ENCODE measurements at places on chromosomes 4 and X.

DNA sequence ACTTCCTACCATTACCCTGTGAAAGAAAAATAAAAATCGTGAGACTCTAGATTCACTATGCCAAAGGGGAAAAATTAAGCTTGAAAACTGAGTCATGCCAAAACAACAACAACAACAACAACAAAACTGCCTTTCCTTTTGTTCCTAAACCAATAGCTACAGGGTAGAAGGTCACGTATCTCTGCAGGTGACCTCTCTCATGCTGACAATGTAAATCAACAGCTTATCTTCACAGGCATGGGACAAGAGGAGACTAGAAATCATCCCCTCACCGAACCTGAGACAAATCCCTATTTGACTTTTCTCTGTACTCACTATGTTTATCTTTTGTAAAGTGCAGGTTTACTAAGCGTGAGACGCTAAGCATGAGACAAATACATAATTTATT, 20.5 kb upstream of the AADAT start:
- no peak for DNase-seq

- DNase-seq: no peak
Observed at GRCh38 chr4:26050671-26051070, 136.7 kb downstream of the SMIM20 start.

GRCh38 chr4:113919145-113919544, 60.3 kb downstream of the ARSJ start:
- DNase-seq: no peak

DNA sequence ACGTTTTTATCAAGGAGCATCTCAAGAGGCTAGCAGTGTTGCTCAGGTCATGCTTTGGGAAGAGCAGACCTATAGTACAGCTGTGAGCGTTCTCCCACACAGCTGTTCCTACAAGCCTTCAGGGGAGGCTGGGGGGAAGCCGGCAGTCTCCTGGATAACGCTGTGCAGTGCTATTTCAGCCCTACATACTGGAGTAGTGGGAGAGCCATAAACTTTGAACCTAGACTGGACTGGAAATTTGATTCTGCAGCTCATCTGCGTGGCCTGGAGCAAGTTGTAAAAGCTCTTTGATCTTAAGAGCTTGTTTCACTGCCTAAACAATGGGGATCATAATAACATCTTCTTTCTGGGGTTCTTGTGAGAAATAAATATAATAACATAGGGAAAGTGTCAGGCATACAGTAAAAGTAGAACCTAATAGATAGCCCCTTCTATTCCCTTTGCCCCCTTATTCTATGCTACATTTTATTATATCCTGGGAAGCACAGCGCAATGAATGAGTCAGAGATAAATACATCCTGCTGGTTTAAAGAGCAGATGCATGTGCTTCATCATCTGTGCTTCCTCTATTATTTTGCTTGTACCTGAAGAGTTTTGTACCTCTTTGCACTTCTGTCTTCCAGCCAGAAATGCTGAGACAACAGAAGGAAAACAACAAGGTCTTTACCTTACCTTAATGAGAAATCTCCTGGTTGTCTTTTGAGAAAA, 14.7 kb upstream of the AMBN start:
- DNase-seq: no peak

GRCh38 chr4:18075823-18076433, 54.4 kb upstream of the LCORL start:
- peak; percentile 34 for DNase-seq

DNA sequence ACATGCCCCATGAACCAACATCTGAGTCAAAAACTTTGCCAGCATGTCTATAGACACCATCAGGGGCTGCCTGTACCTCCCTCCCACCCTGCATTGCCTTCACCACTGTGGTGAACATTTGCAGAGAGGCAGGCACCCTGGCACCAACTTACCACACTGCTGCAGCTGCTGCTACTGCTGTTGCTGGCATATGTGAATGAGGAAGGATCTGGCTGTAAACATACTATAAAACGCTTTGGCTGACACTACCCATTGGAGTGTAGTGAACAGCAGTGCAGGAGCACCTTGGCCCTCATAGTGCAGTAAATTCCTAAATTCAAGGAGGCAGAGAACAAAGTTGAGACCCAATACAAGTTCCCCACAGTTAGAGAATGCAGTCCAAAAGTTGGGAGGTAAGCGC, 90.6 kb upstream of the SPIN4 start:
- no peak for DNase-seq

DNA sequence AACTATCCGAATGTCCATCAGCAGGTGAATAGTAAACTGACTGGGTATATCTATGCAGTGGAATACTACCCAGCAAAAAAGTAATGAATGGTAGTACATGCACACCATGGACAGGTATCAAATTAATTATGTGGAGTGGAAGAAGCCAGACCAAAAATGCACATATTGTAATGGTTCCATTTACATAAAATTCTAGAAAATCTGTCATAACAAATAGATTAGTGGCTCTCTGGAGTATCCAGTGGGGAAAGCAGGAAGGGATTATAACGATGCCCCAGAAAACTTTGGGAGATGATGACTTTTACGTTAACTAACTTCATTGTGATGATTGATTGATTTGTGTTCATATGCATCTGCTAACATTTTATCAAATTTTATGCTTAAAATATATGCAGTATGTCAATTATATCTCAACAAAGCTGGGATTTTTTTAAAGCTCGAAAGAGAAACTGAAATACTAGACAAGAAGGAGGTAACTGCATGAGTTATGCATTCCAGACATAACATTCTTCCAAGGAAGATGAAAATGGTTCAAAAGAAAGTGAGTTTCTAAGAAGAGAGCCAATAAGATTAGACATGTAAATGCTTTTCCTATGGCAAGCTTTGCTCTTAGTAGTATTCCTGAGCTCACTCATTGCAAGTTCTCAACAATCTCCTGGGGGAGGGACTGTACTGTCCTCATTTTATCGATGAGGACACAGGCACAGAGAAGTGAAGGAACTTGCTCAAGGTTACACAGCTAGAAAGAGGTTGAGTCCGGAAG, 58.6 kb upstream of the MSX1 start:
- DNase-seq: no peak

GRCh38 chr4:42954963-42955669, 62.6 kb downstream of the GRXCR1 start:
- peak; percentile 39 for DNase-seq

GRCh38 chr4:34261799-34262314, 1982.5 kb downstream of the ARAP2 start:
- DNase-seq: no peak

- DNase-seq: peak; percentile 20
Observed at GRCh38 chrX:134171661-134172587, 65.1 kb upstream of the CCDC160 start.

- DNase-seq: no peak
Observed at GRCh38 chrX:150086371-150086770, 148.1 kb upstream of the EOLA2 start.

- DNase-seq: no peak
Observed at GRCh38 chrX:68048774-68049173, 384.5 kb downstream of the OPHN1 start.

DNA sequence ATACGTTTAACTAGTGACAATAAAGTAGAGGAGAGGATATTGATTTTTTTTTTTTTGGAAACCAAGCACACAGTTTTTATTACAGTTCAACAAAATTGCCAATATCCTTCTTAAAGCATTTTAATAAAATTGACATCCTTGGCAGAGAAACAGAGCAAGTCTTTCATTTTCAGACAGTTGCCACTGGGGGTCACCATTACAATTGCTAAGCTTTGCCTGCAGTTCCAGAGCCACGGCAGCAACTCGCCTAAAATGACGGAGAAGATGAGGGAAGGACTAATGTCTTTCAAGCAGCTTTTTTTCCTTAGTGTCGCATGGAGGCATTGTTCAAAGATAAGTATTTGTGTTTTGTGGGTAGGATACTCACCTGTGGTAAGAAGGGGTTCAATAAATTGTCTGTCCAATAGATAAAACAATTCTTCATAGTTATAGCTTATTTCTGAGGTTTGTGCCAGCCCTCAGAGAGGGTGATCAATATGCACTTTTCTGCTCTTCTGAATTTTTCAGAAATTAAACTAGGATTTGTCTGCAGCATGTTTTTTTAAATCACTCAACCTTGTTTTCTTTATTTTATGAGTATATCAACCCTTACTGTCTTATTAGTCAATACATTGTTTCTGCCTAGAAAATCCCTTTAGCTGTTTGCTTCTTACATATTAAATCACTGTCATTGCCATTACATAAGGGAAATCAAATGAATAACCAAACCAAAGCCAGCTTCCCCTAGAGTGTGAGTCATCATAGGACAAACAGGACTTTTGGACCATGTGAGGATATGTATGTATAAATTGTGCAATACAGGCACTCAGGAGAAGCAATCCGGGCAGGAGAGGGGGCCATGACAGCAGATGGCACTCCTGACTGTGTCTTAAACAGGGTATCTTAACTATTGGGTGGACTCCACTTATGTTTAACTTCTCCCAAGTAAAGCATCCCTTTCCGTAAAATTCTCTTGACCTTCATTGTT, 508.1 kb upstream of the ARX start:
- DNase-seq: no peak

DNA sequence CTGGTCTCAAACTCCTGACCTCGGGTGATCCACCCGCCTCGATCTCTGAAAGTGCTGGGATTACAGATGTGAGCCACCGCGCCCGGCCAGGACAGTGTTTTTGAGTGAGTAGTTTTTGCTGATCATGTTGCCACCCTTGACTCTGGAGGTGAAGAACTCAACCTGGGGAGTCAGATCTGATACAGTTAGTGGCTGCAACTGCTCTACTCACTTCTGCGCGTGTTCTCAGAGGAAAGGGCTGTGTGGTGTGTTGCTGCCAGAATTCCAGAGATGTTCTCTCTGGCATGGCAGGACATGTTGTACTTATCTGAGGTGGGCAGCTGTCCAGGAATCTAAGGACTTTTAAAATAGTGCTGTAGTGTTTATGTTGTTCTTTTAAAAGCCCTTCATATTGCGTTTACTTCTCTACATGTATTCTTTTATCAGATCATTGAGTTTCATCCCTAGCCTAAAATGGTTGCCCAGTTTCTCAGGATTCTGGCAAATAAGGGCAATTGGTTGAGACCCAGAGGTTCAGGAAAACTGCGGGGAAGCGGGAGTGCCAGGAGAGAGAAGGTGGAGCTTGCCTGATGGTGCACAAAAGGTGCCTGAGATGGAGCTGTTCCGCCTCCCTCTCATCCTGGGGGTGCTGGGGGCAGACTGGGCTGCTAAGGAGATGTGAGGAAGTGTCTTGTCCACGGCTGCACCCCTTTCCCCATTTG, 97.7 kb downstream of the ARHGAP10 start:
- DNase-seq: peak; percentile 63

DNA sequence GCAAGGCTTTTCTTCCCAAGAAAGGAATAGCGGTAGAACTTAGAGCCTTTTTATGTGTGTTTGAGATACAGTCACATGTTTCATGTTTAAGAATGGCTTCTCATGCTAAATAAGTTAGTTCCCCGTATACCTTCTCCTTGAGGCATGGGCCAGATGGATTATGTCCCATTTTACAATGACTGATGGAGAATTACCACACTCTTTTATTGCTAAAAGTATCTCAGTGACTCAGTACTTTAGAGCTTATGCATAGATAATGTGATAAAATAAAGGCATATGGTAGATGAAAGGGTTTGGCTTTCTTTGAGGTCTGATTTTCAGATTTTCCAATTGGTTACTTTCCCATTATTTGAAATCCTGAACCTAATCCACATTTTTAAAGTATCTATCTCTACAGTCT, 121.8 kb upstream of the BMPR1B start:
- DNase-seq: no peak

GRCh38 chr4:16916719-16917337, 18.4 kb upstream of the LDB2 start:
- DNase-seq: no peak

GRCh38 chrX:48933757-48934156, 14.9 kb upstream of the PIM2 start:
- no peak for DNase-seq

DNA sequence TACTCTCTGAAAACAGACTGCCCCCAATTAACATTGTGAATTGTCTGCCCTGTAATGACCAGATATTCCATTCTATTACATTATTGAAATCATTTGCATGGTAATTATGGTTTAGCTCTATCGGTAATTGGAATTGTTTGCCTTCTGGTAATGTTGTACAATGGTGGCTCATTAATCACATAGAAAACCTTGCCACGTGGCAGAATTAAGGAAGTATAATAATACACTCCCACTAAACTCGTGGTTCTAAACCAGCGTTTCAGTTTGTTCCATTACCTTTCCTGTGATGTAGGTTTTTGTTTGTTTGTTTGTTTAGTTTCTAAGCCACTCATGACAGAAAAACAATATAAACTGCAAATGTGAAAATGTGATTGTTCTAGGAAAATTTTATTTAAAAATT, 45.1 kb upstream of the TAPT1 start:
- no peak for DNase-seq
